ENCODE measurements at places on chromosomes 7 and 10.
A peak's percentile ranks its signal among the peaks of the same experiment; 100 is the strongest.

DNA sequence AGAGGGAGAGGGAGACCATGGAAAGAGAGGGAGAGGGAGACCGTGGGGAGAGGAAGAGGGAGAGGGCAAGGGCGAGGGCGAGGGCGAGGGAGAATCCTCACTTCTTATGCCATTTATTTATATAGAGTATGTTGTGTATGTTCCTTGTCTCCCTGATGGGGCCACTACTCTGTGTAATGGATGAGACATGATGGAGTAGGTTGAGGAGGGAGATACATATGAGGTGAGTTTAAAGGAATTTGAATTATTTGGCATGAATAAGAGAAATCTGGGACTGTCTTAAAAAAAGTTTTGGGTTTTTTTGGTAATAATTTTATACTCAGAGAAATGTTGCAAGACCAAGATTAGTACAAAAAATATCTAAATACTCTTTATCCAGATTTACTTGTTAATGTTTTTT lies 20.1 kb downstream of the CCSER2 start:
- no peak for DNase-seq

GRCh38 chr10:71368176-71368575 lies 28.5 kb upstream of the CDH23 start:
- no peak for DNase-seq

DNA sequence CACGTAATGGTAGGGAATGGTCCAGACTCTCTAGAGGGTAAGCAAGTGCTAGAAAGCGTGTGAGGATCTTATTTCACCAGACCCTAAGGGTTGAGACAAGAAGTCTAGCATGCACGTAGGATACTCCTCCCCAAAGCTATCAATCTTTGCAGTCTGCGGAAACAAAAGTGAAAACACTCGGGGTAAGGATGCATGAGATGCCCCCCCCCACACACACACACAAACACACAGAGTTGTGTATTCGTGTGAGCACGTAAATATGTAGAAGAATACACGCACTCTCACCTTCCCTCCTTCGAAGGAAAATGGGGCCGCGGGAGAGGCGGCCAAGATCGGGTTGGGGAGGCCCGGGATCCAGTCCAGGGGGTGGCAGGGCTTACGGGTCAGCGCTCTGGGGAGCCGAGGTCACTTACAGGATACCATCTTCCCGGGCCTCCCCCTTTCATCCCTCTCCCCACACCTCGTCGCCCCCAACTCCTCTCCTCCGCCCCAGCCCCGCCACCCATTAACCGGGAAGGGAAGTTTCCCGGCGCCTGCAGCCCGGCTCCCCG lies 455 bp downstream of the CUL2 start:
- no peak for DNase-seq

DNA sequence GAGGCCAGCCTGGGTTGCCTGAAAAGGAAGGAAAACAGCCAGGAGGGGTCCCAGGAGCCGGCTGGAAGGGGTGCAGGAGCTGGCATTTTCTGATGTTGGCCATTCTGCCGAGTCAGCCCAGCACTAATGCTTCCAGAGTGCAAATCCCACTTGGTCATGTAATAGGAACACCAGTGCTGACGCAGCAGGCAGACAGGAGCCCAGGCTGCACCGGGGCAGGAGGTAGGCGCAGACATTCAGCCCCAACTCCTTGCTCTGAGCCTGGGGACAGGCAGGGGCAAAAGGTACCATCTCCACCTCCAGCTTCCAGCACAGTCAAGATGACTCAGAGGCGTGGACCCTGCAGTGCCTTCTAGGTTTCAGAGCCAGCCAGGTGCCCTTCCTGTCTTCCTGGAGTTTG lies 10.2 kb upstream of the YWHAG start:
- DNase-seq, result no peak

GRCh38 chr7:98646465-98646864 lies 29.4 kb downstream of the NPTX2 start:
- DNase-seq, result no peak

GRCh38 chr7:101707587-101707986 lies 78.5 kb upstream of the MYL10 start:
- no peak for DNase-seq

GRCh38 chr10:3104251-3104918 lies 37.0 kb downstream of the PFKP start:
- DNase-seq, result no peak

GRCh38 chr10:119414081-119414611 lies 128.4 kb downstream of the RGS10 start:
- no peak for DNase-seq

DNA sequence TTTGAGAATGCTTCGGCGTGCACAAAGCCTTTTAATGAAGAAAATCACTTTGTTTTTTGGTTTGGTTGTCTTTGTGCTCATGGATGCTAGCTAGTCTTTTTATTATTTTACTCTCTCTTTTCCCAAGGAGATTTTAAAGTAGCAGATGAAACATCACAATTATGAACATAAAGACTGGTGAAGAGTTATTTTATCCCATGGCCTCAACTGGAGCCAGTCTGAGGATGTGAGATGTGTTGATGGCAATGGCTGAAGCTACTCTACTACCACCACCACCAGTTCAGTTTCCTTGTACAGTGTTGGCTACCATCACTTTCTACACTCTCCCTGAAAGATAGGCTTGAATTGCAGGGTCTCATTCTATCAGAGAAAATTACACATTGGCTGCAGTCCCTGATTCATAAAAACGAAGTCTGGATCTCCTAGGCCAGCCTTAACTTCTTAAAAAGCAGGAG lies 494 bp upstream of the HERC4 start:
- DNase-seq, result no peak

GRCh38 chr10:68302503-68302823 lies 29.4 kb upstream of the HNRNPH3 start:
- no peak for DNase-seq

GRCh38 chr7:125908711-125909110 lies 979.1 kb upstream of the POT1 start:
- DNase-seq, result no peak

DNA sequence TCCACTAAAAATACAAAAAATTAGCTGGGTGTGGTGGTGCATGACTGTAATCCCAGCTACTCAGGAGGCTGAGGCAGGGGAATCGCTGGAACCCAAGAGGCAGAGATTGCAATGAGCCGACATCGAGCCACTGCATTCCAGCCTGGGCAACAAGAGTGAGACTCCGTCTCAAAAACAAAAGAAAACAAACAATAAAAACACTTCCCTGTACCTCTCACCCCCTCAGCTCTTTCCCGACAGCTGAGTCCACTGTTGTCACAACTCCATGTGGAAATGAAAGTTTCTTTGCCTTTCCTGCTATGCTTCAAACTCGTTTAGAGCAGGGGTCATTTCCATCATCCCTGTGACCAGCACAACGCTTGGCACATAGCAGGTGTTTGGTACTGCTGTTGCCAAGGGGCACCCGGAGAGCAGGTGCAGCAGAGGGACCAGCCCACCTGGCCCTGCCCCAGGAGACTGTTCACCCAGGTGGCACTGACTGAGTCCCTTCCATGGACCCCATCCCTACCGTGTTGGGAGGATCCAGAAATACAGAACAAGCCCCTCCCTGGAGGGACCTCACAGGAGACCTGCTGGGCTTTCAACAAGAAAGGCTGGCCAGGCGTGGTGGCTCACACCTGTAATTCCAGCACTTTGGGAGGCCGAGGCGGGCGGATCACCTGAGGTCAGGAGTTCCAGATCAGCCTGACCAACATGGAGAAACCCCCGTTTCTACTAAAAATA lies 4.9 kb downstream of the TMEM130 start:
- no peak for DNase-seq

GRCh38 chr10:73875139-73875475 lies 752 bp upstream of the CAMK2G start:
- no peak for DNase-seq

- no peak for DNase-seq
These were observed 379.7 kb downstream of the RPS24 start for GRCh38 chr10:78413076-78414055.

DNA sequence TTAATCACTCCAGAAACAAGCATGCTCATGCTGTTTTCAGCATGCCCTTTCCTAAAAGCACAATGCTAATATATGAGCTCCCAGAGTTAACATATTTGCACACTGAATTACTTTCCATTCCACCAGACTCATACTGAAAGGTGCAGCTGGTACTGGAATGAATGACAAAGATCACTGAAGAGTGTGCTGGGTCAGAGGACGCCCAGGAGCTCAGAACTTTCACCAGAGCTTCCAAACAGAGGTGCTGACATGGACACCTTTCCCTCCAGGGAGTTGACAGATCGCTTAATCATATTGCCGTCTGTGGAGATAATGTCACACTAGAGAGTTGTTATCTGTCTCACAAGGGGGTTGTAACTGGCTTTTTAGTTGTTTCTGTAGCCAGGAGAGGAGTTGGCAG lies 292.9 kb downstream of the LHFPL3 start:
- no peak for DNase-seq

DNA sequence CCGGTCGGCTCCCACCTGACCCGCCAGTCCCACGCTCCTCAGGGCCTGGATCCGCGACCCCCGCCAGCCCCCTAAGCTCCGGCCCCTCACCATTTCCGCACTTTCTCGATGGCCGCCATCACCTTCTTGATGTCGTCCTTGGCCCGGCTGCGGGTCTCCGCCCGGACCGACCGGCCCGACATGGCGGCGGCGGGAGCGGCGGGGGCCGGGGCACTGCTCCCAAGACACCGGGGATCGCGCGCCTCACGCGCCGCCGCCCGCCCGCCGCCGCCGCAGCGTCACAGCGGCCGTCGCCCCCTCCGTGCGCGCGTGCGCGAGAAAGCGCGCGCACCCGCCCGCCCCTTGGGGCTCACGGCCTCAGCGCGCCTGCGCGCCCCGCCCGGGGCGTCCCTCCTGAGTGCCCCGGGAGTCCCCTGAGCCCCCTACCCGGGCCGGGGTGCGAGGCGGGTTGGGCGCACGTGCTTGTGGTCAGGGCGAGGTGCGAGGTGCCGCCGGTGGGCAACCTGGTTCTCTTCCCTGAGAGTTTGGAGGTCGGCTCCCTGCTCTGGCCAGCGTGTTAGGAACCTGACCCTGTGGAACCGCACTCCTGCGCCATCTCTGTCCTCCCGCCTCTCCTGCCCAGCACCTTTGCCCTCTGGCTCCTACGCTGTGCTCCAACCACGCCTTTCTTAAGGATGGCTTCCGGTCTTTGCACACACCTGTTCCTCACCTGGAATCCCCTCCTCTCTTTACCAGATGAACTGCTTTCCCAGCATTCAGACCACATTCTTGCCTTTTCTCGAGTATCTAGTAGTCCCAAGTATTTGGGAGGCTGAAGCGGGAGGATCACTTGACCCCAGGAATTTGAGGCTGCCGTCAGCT lies at the start of gene BCL7B:
Gene BCL7B (minus strand): TSS at position 294 of the 861 bp plus-strand sequence. CDS start 112 bp downstream, at position 182.
- DNase-seq, result peak; percentile 52

DNA sequence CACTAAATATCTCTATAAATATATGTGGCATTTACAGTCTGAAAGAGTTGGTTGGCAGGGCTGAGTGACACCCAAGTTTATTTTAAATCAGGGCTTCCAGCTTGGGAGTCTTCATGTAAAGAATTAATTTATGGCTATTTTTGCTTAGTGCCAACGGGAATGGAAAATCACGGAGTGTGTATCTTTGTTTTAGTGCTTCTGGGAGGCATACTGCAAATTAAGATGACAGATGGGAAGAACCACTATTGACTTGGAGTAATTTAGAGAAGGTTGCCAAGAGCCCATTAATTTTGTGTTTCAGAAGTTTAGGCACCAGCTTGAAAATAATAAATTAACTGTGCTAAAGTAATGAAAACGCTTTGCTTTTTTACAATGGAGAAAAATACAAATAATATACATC lies 135.2 kb downstream of the GPR37 start:
- DNase-seq, result no peak

GRCh38 chr10:82071231-82071630 lies 196.2 kb downstream of the NRG3 start:
- no peak for DNase-seq

- DNase-seq, result no peak
These were observed 24.9 kb downstream of the NUDT1 start for GRCh38 chr7:2266911-2267310.

- DNase-seq, result no peak
These were observed 387.5 kb upstream of the LRRTM3 start for GRCh38 chr10:66538371-66538770.

DNA sequence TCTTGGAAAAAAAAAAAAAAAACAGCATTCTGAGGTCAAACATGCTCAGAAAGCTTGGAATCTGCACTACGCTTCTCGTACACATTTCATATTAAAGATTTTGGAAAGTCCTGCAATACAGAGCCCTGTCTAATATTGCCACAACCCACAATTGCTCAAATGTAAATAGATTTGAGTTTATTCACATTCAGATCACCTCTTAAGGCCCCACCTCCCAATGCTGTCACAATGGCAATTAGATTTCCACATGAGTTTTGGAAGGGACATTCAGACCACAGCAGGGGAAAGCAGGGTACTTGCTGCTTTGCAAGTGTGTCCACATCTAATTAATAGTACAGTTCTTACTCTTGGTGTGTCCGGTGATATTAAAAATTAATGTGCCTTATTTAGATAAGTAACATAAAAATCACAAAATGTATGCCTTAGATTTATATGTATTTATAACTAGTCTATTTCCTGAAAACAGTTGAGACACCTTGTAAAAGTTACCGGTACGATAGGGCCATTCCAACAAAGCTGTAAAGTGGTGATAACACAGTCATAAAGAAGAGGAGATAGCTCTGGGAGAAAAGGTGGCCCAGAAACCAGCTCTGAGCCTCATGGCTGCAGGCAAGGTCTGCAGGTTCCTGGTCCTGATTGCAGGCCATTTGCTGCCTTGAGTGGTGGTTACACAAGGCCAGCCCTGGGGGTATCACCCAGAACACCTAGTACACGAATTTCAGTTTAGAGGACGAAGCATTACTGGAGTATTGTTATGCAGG lies 27.9 kb downstream of the EGFR start:
- no peak for DNase-seq

DNA sequence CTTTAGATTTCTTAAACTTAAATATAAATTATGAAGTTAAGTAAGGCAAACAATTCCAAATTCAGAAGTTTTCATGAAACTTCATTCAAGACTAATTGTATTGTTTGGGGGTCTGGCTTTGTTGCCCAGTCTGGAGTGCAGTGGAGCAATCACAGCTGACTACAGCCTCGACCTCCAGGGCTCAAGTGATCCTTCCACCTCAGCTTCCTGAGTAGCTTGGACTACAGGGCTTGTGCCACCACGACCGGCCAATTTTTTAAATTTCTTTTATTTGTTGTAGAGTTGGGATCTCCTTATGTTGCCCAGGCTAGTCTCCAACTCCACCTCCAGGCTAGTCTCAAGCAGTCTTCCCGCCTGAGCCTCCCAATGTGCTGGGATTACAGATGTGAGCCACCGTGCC lies 12.5 kb downstream of the P4HA1 start:
- no peak for DNase-seq

- DNase-seq, result no peak
These were observed 26.6 kb downstream of the WNT8B start for GRCh38 chr10:100489396-100489795.

GRCh38 chr7:158295966-158296797 lies 291.4 kb downstream of the PTPRN2 start:
- DNase-seq, result no peak

- no peak for DNase-seq
These were observed 166.5 kb downstream of the PPP1R3A start for GRCh38 chr7:113752289-113752688.

GRCh38 chr7:25395976-25396375 lies 167.7 kb upstream of the NPVF start:
- DNase-seq, result no peak
